T-cell (primary cell): ENCODE measurements at places on chromosomes 12 and 14.

GRCh38 chr14:96713426-96713825, 83.8 kb upstream of the VRK1 start:
- DNase-seq = no peak

- no peak for DNase-seq
Observed at GRCh38 chr14:75861161-75861621, 120.6 kb downstream of the TGFB3 start.

GRCh38 chr12:70120970-70121369, 122.3 kb upstream of the CNOT2 start:
- no peak for DNase-seq

GRCh38 chr14:85572011-85572410, 42.1 kb downstream of the FLRT2 start:
- no peak for DNase-seq

GRCh38 chr12:26770239-26771070, 62.5 kb downstream of the ITPR2 start:
- no peak for DNase-seq

- DNase-seq = no peak
Observed at GRCh38 chr12:50453872-50454271, 50.9 kb upstream of the DIP2B start.

GRCh38 chr14:22979748-22980392, 2.5 kb downstream of the AJUBA start:
- DNase-seq = no peak

DNA sequence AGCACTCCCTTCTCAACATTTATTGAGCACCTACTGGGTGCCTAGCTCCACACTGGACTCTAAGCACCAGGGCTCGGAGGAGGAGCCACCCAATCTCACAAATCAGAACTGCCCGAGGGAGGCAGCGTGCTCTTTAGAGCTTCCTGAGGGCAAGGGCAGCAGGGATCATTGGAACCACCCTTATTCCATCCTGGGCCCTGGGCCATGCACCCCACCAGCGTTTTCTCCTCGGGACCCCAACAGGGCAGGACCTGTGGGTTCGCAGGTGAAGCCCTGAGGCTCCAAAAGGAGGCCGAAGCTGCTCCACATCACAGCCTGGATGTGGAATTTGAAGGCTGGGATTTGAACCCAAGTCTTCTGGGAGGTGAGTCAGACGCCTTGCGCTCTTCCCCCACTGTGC, 15.4 kb downstream of the TMEM119 start:
- DNase-seq = no peak

DNA sequence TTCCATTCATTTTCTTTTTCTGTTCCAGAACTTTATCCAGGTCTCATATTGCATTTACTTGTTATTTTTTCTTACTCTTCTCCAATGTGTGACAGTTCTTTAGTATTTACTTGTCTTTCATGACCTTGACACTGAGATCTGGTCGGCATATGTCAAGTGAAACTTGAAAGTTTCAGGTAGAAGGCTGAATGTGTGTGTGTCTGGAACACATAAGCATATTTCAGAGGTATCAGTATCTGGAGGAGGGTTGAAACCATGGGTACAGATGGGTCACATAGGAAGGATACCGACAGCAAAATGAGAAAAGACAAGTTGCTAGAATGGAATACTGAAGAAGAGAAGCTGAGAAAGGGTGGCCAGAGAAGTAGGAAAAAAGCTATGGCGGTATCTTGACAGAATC, 22.5 kb upstream of the PTGDR start:
- no peak for DNase-seq

DNA sequence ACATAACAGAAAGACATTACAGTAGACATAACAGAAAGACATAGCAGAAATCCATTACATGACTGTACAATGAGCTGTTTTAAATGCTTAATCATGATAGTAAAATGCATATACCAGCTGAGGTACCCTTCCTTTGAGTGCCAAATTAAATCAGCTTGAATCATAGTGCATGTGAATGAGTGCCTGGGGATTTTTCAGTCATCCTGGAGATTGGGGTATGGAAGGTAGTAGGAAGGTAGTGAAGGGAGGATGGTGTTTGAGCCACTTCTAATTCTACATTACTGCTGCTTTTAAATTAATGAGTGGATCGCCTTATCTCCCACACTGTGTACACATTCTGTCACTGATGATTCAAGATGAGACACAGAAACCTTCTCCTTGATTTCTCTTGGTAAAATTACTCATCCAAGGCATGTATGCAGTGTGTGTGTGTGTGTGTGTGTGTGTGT, 534.2 kb downstream of the LRFN5 start:
- no peak for DNase-seq

DNA sequence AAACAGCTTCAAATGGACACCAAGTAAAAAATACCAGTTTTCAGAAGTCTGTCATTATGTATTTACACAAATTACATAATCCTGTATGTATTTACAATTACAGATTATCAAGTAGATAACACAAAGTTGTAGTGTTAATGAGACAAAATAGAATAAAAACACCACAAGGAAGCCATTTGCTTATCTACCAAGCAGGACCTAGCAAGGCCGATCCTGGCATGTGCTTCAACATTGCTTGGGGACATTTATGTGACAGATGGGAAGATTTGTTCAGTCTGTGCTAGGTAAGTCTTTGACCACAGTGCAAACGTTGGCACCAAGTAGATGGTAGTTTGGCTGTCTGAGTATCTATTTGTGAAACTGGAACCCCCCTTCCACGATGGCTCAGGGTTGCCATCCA, 35.8 kb downstream of the BCAT1 start:
- DNase-seq = no peak

- DNase-seq = no peak
Observed at GRCh38 chr14:53325176-53325806, 172.2 kb upstream of the DDHD1 start.

GRCh38 chr12:52210186-52210924, 18.5 kb upstream of the KRT80 start:
- no peak for DNase-seq

DNA sequence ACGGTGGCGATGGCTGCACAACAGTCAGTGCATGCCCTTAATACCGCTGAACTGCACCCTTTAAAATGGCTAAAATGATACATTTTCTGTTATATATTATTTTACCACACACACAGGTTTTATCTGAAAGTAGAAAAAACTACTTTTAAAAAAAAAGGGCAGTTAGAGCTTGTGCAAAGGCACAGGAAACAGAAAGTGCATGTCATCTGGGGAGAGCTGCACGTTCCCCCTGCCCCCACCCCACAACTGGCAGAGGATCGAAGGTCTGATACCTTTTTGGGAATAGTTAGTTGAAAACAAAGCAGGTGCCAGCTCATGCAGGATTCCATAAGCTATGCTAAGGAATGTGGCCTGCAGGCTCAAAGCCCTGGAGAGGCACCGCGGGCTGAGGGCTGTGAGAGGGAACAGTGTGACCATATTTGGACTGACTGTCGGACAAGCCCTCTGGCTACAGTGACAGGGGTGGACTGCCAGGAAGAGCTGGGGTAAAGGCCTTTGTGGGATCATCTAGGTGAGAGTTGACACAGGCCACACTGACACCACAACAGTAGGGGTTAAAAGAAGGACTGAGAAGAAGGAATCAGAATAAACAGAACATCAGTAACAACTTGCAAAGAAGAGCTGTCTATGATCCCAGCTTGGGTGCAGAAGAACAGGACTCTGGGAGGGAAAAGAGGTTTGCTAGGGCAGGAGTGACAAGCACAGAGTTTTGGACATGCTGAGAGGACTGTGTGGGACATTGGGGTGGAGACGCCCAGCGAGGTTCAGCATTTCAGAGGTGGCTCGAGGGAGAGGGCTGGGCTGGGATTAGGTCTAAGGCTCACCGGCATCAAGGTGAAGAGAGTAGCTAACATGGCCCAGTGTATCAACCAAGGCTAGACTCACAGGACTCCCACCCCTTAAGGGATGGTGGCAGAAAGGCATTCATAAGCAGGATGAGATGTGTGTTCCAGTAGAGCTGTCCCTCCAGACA, 54.6 kb downstream of the ACTN1 start:
- DNase-seq = no peak

- no peak for DNase-seq
Observed at GRCh38 chr12:108523365-108523764, 8.3 kb downstream of the FICD start.

DNA sequence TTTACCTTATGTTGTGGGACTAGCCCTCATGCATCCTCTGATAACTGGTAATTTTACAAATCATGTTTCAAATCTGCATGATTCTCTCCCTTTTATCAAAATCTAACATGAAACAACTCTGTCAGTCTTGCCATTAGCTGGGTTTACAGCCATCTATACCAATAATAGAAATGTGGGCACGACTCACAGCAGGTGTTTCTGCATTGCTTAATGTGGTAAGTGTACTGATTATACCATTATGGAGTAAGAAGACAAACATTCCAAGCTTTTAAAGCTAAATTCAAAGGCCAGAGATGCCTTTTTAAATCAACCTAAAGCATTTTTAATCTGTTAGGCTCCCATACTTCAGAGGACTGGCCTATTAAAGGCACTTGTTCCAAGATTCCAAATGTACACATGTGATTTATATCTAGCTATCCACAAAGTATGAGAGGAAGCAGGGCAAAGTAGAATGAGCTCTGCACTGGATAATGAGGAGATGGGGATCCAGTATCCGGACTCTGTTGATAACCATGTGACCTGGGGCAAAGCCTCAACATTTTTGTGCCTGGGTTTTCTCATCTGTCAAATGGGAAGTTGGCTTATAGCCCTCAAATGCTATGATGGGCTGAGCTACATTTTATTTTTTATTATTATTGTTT, 52.3 kb upstream of the FUT8 start:
- no peak for DNase-seq

DNA sequence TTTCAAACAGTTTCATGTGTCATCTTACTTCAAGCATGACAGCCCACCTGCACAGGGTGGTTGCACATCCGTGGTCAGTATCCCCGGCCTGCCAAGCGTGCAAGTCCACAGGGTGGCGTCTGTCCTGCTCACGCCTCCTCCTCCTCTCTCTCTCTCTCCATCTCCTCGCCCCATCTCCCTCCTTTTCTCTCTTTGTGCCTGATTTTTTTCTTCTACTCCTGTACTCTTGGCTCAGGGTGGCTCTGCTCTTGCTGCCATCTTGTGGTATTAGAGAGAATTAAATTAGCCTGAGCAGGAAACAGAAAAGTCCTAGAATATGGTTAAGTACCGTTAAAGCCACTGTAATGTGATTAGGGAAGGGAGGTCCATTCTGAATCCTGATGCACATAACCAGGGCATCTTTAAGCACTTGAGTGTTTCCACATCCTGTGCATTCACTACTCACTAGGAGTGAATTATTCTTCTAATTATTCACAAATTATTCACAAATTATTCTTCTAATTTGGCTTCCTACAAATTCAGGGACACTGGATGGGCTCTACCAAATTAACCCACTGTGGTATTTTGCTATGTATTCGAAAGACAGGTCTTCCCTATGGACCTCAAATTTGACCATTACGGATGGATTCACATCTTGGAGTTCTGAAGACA, 25.5 kb upstream of the DTX1 start:
- DNase-seq = no peak

DNA sequence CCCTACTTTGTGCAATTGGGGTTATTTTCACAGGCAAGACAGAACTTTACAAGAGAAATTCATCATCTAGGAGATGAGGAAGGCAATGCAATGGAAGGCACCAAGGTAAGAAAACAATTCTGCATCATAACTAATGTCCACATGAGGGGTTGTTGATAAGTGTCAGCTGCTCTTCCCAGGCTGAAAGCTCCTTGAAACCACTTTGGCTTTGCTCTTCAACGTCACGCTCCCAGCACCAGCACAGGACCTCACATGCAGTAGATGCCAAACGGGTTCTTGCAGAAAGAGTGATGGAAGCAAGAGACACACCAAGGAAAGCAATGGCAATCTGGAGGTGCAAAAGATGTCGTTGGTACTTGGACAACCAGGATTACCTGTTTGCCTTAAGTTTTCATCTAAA, 485.5 kb downstream of the BCL11B start:
- no peak for DNase-seq

GRCh38 chr12:115756271-115756670, 521.2 kb downstream of the MED13L start:
- no peak for DNase-seq

- DNase-seq = no peak
Observed at GRCh38 chr12:19688532-19688931, 249.2 kb downstream of the AEBP2 start.

- DNase-seq = no peak
Observed at GRCh38 chr12:114726092-114726710, 42.2 kb upstream of the TBX3 start.

GRCh38 chr14:105201925-105202513, 20.9 kb upstream of the NUDT14 start:
- no peak for DNase-seq

GRCh38 chr14:57657487-57657886, 163.8 kb upstream of the CCDC198 start:
- no peak for DNase-seq

- DNase-seq = no peak
Observed at GRCh38 chr14:51738754-51739153, 87.0 kb downstream of the FRMD6 start.

- DNase-seq = no peak
Observed at GRCh38 chr14:24411443-24412389, 12.9 kb downstream of the NYNRIN start.

GRCh38 chr12:56104815-56105608, 653 bp downstream of the PA2G4 start:
- DNase-seq = no peak

DNA sequence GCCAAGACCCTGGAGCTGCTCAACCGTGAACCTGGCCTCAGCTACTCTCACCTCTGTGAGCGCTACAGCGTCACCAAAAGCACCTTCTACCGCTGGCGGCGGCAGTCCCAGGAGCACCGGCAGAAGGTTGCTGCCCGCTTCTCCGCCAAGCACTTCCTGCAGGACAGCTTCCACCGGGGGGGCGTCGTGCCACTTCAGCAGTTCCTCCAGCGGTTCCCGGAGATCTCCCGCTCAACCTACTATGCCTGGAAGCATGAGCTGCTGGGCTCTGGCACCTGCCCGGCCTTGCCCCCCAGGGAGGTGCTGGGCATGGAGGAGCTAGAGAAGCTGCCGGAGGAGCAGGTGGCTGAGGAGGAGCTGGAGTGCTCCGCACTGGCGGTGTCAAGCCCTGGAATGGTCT, 9.3 kb downstream of the VRTN start:
- DNase-seq = no peak

DNA sequence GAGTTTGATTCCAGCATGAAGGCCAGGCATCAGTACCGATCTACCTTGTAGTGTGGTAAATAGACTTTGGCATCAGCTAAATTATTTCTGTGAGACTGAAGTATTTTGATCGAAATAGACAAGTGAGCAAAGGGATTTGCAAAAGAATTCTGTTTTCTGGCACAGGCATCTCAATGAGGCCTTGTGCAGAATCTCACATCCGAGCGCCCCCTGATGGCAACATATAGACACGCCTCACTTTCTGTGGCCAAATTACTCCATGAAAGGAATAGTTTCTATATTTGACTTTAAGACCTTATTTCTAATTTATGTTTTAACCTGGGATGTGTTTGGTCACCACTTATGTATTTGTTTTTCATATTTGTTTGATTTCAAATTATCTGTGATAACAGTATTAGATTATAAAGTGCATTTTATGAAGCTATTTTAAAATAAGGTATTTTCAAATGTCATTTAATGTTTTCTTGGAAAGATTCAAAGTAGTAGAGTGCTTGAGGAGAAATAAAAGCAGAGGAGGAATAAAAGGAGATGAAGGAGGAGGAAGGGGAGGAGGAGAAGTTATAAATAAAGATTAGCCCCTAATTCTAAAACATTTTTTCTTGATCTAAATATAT, 731.9 kb downstream of the NRXN3 start:
- DNase-seq = no peak
